ENCODE measurements at places on chromosomes 12 and 14.

DNA sequence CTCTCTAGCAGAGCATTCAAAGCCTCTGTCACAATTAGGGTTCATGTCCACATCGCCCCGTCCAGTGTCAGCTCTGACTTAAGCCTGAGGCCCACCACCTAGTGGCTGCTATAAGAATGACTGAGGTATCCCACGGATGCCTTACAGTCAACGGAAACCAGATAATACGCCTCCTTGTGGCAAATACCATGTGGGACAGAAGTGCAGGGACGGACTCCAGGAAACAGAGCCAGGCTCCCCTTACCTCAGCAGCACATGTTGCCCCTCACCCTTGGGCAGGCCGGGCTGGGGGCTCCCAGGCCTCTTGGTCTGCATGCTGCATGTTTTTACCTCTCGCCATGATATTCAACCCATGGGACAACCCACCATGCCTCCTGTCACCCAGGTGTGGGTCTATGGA is 86.3 kb downstream of the VWF start:
- DNase-seq = peak; percentile 83

DNA sequence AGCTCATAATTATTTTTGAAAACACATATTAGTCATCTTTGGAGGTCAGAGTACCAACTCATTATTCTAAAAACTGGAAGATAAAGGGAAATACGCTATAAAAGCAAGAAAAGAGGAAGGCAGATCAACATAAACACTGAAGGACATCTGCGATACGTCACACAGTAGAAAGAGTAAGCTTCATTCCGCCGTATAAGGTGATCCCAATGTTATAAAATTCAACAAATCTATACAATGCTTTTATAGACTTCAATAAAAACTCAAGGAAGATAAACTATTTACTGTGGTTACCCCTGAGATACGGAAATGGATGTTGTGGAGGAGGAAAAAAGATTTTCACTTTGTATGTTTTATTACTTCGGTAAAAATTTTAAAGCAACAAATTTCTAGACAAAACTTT is 92.6 kb downstream of the ITPR2 start:
- DNase-seq = no peak

DNA sequence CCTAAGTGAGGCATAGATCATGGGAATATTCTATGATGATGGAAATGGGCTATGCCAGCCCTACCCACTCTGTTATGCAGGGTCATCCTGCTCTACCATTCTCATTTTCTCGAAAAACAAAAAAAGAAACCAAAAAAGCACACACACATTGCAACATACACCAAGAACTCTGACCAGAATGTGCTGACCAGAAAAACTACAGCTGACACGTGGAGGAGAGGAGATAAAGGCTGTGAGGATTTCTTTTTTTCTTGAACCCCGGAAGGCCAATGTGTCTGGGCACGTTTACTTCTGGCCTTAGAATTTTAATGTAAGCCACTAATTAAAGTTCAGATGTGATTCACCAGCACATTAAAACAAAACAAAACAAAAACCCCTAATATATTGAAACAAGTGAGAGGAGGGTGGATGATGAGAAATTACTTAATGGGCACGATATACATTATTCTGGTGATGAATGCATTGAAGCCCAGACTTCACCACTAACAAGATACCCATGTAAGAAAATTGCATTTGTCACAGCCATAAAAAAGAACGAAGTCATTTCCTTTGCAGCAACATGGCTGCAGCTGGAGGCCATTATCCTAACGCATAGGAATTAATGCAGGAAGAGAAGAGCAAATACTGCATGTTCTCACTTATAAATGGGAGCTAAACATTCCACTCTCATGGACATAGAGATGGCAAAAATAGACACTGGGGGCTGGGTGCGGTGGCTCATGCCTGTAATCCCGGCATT is 66.3 kb upstream of the PLEKHG3 start:
- DNase-seq = peak; percentile 1

- DNase-seq = no peak
Observed at GRCh38 chr14:30035361-30035760, 107.7 kb upstream of the PRKD1 start.

GRCh38 chr12:16261944-16262475 is 15.5 kb downstream of the SLC15A5 start:
- no peak for DNase-seq

DNA sequence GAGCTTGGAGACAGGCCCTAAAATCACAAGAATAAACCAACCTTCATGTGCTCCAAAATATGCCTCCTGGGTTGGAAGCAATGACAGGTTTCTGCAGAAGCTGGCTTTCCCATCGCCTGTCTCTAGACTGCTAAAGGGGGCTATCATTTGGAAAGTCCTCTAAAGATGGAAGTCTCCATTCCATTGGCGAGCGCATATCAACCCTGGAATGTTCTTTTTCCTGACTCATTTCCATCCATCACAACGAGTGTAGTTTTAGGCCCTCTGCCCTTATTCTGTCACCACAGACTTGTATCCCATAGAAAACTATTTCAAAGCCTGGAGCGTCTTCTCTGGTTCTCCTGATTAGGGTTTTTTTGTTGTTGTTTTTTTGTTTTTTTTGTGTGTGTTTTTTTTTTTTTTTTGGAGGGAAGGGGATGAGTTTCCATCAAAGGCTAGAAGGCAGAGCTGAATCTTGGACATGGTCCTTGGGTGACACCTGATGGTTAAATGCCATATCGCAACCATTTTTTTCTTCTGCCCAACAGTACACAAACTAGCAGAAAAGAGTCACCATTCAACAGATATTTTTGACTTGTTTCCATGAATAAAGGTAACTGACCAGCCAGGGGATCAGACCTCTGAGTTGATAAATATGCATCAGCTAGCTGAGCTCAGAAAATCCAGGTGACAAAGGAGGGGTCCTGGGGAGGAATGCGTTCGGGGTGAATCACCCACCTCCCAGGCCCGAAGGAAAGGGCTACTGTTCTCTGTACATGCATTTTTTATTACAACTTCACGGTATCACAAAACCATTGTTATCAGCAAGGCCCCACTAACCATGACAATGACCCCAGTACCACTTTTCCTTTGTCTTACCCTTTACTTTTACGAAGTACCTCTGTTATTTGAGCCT is 40.5 kb downstream of the KCNA5 start:
- peak; percentile 83 for DNase-seq

DNA sequence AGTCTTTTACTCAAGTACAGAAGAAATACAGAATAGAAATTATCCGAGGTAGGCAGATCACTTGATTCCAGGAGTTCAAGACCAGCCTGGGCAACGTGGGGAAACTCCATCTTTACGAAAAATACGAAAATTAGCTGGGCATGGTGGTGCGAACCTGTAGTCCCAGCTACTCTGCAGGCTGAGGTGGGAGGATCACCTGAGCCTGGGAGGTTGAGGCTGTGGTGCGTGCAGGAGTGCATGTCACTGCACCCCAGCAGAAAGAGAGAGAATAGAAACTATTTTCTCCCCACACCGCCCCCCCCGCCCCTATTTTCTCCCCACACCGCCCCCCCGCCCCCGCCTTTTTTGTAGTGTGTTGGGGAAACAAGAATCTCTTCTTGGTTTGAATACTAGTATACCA is 2.2 kb downstream of the DNM1L start:
- DNase-seq = no peak

DNA sequence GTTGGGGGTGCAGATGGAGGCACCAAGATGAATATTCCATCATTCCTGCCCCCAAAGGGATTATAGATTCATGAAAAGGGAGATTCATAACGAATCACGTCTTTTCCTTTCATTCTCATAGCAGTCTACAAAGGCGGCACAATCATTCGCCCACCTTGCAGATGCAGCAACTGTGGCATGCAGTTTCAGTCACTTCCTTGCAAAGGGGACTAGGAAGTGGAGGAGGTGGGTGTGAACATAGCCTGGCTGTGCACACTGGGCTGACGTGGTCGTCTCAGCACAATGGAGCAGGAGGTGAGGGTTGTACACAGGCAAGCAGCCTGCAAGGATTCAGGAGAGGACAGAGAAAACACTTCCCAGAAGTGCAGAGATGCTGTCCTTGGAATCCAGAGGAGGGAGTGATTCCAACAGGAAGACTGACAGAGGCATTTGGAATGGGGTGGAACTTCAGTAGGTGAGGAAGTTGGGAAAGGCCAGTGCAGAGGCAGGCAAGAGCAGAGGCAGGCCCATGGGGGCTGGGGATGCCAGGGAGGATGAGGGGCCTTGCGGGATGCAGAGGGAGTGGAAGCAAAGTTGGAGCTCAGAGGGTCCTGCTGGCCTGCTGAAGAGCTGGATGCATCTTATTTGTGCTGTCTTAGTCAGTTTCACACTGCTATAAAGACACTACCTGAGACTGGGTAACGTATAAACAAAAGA is 21.9 kb upstream of the PPP2R5C start:
- DNase-seq = no peak

GRCh38 chr14:72554401-72554800 is 339.5 kb downstream of the DPF3 start:
- no peak for DNase-seq

DNA sequence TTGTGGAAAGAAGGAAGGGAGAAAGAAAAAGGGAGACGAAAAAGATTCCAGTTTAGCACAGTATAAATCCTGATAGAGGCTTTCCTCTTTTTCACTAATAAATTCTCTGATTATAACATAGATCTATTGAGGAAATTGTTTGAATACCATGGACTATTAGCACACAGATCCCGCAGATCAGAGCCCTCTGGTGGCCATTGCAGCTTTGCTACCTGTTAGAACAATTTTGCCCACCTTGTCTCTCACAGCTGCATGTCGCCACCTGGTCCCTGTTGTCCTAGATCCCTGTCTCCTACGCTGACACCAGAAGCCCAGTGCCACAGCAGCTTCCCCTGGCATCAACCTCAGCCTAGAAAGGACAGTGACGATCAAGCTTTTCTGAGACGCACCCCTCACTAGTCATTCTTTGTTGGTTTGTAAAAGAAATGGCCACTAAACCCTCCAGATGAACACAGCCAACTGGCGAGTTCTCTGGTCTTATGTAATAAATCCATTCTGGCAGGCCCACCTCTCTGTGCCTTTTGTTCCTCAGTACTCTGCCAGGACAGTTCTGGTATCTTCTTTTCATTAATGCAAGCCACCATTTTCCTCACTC is 9.9 kb downstream of the GPHB5 start:
- DNase-seq = peak; percentile 45

GRCh38 chr14:71554959-71555612 is 377.1 kb upstream of the RGS6 start:
- DNase-seq = no peak

- no peak for DNase-seq
Observed at GRCh38 chr12:124015494-124016461, 42.8 kb downstream of the ZNF664 start.

DNA sequence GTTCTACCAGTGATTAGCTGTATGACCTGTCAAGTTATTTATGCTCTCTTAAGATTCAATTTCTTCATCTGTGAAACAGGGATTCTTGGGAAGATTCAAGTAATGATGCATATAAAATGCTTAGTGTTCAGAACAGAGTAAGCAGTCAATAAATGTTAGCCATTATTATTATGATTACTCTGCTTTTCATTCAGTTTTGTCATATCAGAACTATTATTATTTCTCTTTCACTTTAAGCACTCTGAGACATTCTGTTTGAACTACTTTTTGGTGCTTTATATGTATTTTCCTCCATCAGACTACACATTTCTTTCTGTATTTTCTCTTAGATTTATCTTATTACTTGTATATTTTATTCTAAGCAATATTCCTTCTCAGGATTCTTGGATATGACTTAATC is 81.2 kb downstream of the CFAP54 start:
- no peak for DNase-seq

GRCh38 chr12:2752676-2753371 is 41.9 kb upstream of the FKBP4 start:
- DNase-seq = peak; percentile 91

- no peak for DNase-seq
Observed at GRCh38 chr14:65186951-65187350, 84.6 kb upstream of the MAX start.

DNA sequence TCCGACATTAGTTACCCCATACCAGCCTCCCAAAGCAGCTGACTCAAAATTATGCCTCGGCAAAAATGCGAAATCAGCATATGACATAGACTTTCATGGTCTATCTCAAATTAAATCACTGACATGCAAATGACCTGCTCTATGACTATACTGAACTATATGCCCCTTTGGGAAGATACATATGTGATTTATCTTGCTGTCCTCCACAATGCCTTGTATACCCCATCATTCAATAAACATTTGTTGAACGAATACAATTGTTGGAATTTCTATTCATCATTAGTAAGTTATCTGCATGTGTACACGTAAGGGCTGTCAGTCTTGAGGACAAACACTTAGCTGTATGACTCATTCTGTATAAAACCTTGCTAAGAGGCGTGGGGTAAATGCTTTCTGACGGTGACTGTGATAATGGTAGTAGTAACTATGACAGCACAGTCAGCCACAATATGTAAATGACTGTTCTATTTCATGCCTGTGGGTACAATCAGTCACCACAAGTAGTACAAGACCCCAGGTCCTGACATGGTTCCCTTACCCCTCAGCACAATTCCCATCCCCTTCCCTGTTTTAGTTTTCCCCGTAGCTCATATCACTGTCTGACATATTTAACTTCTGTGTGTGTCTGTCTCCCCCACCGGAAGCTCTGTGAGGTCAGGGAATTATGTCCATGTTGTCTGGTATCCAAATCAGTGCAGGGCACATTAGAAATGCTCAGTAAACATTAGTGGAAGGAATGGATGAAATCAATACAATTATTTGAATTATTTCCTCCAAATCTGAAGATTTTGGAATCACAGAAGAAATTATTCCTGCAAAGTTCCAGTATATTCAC is 42.8 kb downstream of the STXBP6 start:
- DNase-seq = no peak

DNA sequence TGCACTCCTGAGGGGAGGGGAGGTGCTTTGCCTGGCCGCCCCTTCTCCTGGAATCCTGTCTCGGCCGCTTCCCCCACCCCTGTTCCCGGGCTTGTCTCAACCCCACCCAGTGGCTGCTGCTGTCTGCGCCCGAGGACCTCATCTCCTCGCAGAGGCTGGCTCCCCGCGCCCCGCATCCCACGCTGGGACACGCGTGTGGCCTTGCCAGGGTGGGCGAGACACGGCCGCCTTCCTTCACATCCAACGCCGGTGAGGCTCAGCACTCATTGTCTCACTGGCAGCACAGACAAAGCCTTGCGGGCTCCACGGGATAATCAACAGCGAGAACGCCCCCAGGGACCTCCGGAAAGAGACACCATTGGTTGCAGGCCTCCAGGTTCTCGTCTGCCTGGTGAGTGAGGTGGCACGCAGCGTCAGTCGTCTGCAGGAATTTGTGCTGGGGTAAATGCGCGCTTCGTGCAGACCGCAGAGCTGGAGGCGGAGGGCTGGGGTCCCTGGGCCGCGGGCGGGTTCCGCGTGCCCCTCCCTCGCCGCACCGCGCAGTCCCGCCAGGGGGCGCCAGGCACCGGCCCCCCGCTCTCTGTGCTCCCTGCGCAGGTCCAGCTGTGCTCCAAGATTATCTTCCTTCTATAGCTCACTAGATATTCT is 26.8 kb downstream of the CCDC177 start:
- DNase-seq = peak; percentile 93
